ENCODE measurements at places on chromosomes 13 and 19.
A peak's percentile ranks its signal among the peaks of the same experiment; 100 is the strongest.

GRCh38 chr19:50838239-50838638, 4.9 kb upstream of the KLK15 start:
- DNase-seq: peak; percentile 5

DNA sequence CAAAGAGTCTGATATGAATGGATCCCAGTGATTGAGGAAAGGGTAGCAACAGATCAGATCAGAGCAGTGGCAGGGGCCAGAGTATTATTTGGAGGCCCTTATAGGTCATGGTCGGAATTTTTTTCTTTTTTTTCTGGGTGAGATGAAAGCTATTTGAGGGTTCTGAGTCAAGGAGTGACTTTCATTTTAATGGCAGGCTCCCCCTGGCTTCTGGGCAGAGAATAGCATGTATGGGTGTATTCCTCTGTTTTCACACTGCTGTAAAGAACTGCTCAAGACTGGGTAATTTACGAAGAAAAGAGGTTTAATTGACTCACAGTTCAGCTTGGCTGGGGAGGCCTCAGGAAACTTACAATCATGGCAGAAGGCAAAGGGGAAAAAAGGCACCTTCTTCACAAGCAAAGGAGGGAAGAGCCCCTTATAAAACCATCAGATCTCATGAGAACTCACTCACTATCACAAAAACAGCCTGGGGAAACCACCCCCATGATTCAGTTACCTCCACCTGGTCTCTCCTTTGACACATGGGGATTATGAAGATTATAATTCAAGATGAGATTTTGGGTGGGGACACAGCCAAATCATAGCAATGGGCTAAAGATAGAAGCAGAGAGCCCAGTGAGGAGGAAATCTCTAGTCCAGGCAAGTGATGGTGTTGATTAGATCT, 3.0 kb upstream of the SLC6A16 start:
- DNase-seq: peak; percentile 61

DNA sequence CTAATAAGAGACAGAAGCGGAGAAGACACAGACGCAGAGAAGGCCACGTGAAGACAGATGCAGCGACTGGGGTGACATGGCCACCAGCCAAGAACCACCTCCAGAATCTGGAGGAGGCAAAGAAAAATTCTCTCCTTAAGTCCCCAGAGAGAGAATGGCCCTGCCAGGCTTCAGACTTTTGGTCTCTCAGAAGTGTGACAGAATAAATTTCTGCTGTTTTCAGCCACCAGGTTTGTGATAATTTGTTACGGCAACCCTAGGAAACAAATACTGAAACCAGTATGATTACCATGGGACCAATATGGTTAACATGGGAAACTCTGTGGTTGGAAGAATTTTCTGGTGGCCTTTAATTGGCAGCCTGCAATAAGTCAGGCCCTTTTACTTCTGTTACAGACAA, 63.9 kb upstream of the DOCK9 start:
- no peak for DNase-seq

- no peak for DNase-seq
Observed at GRCh38 chr13:111611651-111612050, 291.2 kb downstream of the TEX29 start.

DNA sequence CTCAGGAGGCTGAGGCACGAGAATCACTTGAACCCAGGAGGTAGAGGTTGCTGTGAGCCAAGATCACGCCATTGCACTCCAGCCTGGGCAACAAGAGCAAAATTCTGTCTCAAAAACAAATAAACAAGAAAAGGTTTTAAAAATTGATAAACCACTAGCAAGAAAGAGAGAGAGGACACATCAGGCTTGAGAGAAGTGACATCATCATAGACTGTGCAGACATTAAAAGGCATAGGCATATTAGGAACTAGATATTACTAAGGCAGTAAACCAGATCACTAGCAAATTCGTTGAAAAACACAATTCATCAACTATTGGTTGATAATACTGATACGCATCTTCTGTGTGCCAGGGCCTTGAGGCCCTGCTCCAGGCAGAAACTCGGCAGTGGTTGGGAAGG, 7.7 kb downstream of the A1BG start:
- DNase-seq: no peak

DNA sequence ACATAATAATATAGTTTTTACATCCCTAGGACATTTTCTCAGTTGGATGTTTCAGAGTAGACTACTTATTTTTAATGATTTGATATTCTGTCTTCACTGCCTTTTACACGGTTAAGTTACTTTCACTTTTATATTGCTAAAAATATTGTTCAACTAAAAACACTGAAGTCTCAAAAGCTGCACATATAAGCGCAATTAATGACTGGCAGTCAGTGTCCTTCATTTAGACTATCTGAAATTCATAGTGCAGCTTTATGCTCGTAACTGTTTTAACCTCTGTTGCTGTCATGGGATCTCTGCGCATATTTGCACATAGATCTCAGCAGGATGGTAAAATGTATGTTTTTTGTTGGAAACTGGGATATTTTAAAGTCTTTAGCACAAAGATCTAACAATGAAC, 864.3 kb downstream of the SLITRK6 start:
- DNase-seq: peak; percentile 20

GRCh38 chr19:55196803-55197202, 12.5 kb downstream of the PTPRH start:
- no peak for DNase-seq

DNA sequence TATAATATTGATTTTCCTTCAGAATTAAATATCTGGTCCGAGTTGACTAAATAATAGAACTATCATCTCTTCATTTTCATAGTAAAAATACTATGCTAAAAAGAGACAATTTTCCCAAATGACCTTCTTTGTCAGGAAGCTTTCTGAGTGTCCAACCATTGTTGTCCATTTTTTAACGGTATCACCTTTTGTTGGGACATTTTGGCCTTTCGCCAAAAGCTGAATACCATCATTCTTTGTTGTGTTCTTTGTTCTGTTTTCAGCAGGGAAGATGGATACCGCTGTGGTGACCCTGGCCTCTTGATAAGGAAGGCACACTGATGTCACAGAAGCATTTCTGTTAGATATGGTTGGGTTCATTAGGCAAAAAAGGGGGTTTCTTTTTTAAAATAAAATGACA, 654.4 kb upstream of the GPC6 start:
- DNase-seq: no peak

DNA sequence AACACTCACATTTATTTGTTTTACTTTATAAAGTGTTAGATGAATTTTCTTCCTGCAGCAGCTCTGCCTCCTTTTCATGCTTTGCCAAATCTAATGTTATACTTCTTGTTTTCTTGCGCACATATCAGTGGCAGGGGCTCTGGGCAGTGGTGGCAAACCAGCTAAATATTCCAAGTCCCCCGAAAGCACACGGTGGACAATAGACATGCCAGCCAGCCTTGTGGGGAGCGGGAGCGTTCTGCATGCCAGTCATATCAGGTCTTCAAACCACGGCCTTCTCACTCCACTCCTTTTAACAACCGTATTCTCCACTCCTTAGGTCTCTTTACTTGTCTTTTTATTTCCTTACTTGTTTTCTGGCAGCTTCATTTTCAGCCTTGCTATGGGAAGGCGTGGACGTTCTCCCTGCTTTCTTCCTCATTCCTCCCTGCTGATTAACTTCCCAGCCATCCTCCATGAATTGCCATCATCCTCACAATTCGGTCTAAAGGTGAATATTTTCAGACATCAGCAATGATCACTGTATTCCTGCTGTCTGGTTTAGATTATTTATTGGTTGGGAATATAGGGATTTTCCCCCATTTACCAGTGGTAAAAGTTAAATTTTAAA, 77.1 kb upstream of the WASF3 start:
- DNase-seq: peak; percentile 18

GRCh38 chr19:19595171-19595701, 23.3 kb downstream of the PBX4 start:
- peak; percentile 86 for DNase-seq

DNA sequence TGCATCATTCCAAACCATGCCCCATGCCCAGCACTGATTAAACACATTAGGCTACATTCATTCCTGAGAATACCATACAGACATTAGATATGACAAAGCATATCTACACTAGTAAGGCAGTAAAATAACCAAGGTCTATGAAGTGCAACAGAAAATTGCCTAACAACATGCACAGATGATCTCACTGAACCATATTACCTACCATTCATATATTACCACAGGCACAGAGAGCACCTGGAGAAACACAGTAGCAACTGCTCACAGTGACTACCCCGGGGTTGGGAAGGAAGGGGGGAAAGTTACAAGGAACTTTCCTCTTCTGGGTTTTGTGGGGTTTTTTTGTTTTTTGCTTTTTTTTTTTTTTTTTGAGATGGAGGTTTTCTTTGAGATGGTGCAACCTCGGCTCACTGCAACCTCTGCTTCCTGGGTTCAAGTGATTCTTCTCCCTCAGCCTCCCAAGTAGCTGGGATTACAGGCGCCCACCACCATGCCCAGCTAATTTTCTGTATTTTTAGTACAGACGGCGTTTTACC, 669.6 kb downstream of the UQCRFS1 start:
- no peak for DNase-seq

GRCh38 chr19:32287811-32288227, 57.6 kb upstream of the ZNF507 start:
- peak; percentile 85 for DNase-seq

GRCh38 chr13:113564331-113565023, 20.1 kb upstream of the TFDP1 start:
- no peak for DNase-seq

- no peak for DNase-seq
Observed at GRCh38 chr13:105037110-105037509, 1498.4 kb downstream of the EFNB2 start.

- no peak for DNase-seq
Observed at GRCh38 chr13:45362939-45363338, 22.0 kb upstream of the TPT1 start.

DNA sequence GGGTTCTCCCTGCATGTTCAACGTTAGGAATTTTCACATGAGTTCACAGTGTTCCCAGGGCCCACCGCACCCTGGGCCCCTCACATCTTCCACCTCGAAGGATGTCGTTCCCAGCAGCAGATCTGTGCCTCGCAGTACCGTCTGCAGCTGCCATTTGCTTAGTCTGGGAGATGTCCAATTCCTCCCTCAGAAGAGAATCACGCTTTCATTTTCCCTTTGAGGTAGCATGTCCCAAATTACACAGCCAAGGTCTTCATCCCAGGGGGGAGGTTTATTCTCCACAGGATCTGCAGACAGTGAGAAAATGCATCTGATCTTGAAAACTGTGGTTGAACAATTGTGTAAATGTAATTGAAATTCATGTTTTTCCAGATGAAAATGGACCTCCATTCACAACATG, 150.2 kb downstream of the DCT start:
- peak; percentile 93 for DNase-seq

DNA sequence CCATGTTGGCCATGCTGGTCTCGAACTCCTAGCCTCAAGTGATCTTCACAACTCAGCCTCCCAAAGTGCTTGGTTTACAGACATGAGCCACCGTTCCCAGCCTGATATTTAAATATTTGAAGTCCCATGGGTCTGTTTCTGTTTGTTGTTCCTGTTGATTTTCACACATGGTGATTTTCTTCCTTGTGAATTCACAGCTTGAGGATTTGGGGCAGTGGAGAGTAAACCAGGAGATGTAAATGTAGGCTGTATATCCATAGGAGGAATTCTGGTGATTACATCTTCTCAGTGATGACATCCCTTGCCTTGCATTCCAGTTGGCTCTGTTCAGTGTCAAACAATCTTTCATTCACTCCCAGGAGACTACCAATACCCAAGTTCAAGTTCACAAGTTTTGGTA, 471.9 kb downstream of the KCTD12 start:
- DNase-seq: no peak

GRCh38 chr13:99982036-99982730, 599 bp downstream of the ZIC2 start:
- no peak for DNase-seq

DNA sequence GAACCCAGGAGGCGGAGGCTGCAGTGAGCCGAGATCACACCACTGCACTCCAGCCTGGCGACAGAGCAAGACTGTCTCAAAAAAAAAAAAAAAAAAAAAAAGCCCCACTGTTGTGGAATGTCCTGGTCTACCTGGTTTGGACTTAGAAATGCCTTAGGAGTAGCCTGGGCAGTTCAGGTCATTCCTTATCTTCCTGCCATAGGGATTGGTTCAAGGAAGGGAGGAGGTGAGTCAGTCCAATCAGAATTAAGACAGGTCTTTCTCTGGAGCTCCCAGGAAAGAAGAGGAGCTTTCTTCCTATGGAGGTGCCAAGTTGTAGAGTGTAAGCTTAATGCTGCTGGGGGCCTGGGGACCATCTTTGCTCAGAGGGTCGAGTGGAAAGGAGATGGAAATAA, 44.8 kb downstream of the SIPA1L3 start:
- DNase-seq: no peak

DNA sequence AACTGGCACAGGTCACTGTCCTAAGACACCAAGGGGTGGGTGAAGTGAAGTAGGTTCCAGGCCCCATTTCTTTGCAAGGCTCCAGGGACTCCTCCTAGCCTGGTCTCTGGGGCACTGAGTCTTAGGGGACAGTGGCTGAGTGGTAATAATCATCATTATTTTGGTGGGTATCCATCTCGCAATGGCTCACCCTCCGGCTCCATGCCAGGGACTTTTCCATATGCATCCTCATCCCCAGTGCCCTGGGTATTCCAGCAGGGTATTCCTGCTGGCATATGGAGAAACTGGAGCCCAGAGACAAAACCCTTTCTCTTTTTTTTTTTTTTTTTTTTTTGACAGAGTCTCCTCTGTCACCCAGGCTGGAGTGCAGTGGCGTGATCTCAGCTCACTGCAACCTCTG, 2.5 kb downstream of the PDE4A start:
- no peak for DNase-seq

DNA sequence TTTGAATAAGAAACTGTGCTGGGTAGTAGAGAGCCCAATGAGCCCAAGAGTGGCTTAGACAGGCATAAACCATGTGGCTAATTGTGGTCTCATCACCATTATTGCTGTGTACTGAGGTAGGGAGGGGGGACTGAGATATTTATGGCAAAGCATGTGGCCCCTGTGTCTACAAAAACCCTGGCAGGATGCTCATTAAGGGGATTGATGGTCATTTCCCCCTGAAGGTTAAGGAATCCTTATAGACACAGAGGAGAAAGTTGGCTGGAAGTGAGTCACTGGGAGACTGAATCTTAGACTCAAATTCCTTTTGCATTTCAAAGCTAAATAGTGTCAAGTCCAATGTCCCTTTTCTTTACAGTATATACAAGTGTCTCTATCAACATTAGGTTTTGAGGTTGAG, 9.8 kb upstream of the DACT3 start:
- DNase-seq: peak; percentile 22

GRCh38 chr19:42279155-42279901, 10.3 kb downstream of the CIC start:
- DNase-seq: no peak

GRCh38 chr19:51503286-51503817, 1.8 kb upstream of the SIGLEC12 start:
- DNase-seq: no peak

DNA sequence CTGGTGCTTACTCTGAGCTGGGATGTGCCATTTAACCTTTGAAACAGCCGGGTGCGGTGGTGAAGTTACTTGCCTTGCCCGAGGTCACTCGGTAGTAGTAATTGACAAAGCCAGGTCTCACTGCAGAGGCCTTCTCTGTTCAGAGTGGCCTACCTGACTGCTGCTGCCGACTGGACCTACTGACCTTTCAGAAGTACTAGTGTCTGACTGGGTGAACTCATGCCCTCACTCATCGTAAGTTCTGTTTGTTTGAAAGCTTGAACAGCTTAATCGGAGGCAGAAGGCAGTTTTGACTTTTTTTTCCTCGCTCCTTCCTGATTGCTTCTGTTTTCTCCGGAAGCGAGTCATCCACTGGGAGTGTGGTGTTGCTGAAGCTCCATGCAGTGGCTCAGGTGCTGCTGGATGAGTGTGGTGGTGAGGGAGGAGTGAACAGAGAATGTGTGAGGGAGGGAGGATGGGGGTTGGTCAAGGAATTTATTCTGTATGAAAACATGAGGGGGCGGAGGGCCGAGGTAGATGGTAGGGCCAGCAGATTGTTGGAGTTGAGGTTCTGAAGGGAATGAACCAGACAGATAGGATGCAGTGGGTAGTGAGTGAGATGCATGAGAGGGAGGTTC, 2.7 kb downstream of the SPINT2 start:
- peak; percentile 57 for DNase-seq
